ENCODE measurements at places on chromosomes 2 and 18.
A peak's percentile ranks its signal among the peaks of the same experiment; 100 is the strongest.

DNA sequence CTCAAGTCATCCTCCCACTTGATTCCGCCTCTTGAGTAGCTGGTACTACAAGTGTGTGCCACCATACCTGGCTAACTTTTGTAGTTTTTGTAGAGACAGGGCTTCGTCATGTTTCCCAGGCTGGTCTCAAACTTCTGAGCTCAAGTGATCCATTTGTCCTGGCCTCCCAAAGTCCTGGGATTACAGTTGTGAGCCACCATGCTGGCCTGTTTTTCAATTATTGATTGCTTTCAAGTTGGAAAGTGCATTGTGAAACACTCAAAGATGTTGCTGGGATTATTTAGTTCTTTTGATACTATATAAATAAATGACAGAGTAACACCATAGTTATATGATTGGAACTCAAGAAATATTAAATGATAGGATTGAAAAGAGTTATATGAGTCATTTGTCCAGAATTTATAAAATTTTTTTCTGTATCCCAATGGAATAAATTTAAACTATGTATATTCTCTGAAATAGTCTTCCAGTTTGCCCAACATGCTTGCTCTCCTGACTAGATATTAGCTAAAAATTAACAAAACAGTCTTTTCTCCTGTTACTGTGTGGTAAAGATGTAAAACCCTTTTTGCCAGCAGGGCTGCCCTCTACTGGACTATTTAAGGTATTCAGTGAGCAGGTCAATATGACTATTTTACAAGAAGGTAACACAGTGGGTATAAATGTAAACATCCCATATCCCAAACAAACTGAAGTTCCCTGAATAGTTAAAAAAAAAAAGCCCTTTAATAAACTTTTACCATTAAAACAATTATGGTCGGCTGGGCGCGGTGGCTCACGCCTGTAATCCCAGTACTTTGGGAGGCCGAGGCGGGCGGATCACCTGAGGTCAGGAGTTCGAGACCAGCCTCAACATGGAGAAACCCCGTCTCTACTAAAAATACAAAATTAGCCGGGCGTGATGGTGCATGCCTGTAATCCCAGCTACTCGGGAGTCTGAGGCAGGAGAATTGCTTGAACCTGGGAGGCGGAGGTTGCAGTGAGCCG lies 42.7 kb downstream of the ACSL3 start:
- no peak for DNase-seq
- no peak overlapping the region for H3K4me3 ChIP-seq
- H3K27ac ChIP-seq, result no peak overlapping the region
- no peaks in the 10 kb centered on the region for H3K27me3 ChIP-seq
- peaks cover 11% of the 10 kb centered on the region for H3K4me1 ChIP-seq
- H3K36me3 ChIP-seq, result peaks cover 9% of the 10 kb centered on the region

DNA sequence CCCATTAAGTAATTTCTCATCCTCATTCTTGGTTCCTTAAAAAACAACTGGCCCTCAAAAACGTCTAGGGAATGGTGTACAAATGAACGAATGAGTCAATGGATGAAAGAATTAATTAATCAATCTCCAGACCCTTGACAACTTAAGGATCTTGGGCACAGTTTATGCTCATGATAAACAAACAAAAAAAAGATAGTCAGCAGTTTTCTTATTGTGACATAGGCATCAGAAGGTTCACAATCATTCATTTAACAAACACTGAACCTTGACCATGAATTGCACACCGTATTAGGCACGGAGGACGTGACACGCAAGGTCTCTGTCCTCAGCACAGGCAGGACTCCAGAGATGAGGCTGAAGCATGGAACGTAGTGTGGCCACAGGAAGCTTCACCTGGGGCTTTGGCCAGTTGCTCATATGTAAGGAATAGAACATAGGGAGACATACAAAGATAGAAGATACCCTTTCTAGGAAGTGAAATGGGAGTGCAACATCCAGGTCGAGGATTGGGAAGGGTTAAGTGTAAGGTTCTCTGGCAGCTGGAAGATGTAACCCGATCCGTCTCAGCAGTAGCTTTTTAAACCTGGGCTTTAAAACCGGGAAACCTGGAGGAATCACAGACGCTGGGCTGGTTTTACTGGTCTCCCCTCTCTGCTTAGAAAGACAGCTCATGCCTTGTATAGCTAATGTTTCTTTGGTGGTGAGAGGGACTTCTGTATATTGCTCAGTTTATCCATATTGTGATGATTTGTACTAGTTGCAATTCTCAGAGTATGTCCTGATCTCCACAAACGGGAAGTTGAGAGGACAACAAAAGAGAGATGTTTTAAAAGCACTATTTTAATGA lies 8.9 kb upstream of the LTBP1 start:
- H3K36me3 ChIP-seq, result no peaks in the 10 kb centered on the region
- no peak for DNase-seq
- no peaks in the 10 kb centered on the region for H3K4me1 ChIP-seq
- H3K4me3 ChIP-seq, result no peak overlapping the region
- peaks cover 17% of the 10 kb centered on the region for H3K27me3 ChIP-seq

GRCh38 chr2:109317471-109318095 lies 188.6 kb downstream of the SH3RF3 start:
- H3K27me3 ChIP-seq, result peaks cover 23% of the 10 kb centered on the region
- H3K36me3 ChIP-seq, result no peaks in the 10 kb centered on the region
- peaks cover 9% of the 10 kb centered on the region for H3K4me1 ChIP-seq
- H3K27ac ChIP-seq, result no peak overlapping the region
- no peak for DNase-seq

- no peak for DNase-seq
- H3K4me1 ChIP-seq, result no peaks in the 10 kb centered on the region
Measured at GRCh38 chr18:50619861-50620275, 60.0 kb downstream of the MAPK4 start.

- no peak for DNase-seq
- H3K27me3 ChIP-seq, result no peaks in the 10 kb centered on the region
- H3K4me1 ChIP-seq, result no peaks in the 10 kb centered on the region
- no peak overlapping the region for H3K4me3 ChIP-seq
Measured at GRCh38 chr18:10081492-10081891, 167.7 kb downstream of the VAPA start.

DNA sequence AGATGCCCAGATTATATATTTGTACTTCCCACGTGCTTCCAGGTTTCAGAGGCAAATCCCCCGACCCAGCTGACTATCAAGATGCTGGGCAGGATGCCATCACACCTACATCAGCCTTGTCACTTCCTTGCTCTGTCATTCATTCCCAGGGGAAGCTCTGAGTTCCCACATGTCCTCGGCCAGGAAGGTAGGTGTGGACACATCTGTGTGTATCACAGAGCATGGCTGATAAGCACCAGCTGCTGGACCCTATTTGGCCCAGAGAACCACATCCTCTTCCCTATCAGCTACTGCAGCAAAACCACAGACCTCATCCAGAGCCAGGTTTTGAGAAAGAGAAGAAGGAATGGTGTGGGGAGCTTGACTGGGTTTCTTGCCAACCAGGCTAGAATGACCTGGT lies 31.9 kb upstream of the ITGA6 start:
- no peaks in the 10 kb centered on the region for H3K4me1 ChIP-seq
- H3K27me3 ChIP-seq, result peaks cover 14% of the 10 kb centered on the region
- no peak overlapping the region for H3K4me3 ChIP-seq
- DNase-seq, result no peak
- no peaks in the 10 kb centered on the region for H3K36me3 ChIP-seq
- H3K27ac ChIP-seq, result no peak overlapping the region

DNA sequence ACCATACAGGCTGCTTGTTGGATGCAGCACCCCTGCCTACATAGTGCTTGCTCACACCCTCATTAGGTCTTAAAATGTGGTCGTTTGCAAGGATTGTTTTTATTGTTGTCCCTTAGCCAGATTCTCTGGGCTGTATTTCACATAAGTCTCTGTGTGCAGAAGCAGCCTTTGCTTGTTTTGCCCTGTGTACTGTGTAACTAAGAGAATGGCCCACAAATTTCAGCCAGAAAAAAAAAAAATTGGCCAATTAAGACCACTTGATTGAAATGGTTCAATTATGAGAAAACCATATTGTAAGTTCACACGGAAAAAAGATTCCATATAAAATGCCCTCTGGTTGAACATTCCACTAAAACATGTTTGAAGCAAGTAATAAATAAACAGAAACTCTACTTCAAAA lies 377.1 kb upstream of the SOX11 start:
- H3K27ac ChIP-seq, result no peak overlapping the region
- no peaks in the 10 kb centered on the region for H3K27me3 ChIP-seq

- H3K27ac ChIP-seq, result no peak overlapping the region
- no peaks in the 10 kb centered on the region for H3K36me3 ChIP-seq
- H3K27me3 ChIP-seq, result peaks cover 2% of the 10 kb centered on the region
- H3K4me1 ChIP-seq, result no peaks in the 10 kb centered on the region
- no peak for DNase-seq
Measured at GRCh38 chr2:73685764-73686438, 43.7 kb upstream of the NAT8 start.

DNA sequence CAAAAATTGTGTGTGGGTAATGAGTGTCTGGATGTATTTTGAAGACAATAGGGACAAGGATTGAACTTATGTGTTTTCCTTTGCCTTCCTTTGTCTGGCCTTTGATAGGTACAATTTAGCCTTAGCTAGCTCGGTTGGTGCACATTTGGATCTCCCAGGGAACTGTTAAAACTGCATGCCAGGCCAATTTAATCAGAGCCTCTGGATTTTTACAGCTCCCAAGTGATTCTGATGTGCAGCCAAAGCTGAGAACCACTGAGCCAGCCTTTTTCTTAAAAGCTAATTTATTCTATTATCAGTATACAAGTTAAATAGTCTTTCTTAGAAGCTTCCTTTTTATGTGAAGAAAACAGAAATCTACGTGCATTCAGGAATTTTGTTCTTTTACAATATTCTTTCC lies 25.0 kb downstream of the PLEK start:
- H3K27me3 ChIP-seq, result peaks cover 48% of the 10 kb centered on the region
- H3K36me3 ChIP-seq, result no peaks in the 10 kb centered on the region
- DNase-seq, result no peak
- H3K27ac ChIP-seq, result no peak overlapping the region
- H3K4me1 ChIP-seq, result peaks cover 31% of the 10 kb centered on the region

GRCh38 chr2:212977152-212977551 lies 174.3 kb downstream of the IKZF2 start:
- no peak overlapping the region for H3K4me3 ChIP-seq
- peaks cover 18% of the 10 kb centered on the region for H3K27me3 ChIP-seq
- peaks cover 24% of the 10 kb centered on the region for H3K4me1 ChIP-seq
- peaks cover 3% of the 10 kb centered on the region for H3K36me3 ChIP-seq
- no peak for DNase-seq

DNA sequence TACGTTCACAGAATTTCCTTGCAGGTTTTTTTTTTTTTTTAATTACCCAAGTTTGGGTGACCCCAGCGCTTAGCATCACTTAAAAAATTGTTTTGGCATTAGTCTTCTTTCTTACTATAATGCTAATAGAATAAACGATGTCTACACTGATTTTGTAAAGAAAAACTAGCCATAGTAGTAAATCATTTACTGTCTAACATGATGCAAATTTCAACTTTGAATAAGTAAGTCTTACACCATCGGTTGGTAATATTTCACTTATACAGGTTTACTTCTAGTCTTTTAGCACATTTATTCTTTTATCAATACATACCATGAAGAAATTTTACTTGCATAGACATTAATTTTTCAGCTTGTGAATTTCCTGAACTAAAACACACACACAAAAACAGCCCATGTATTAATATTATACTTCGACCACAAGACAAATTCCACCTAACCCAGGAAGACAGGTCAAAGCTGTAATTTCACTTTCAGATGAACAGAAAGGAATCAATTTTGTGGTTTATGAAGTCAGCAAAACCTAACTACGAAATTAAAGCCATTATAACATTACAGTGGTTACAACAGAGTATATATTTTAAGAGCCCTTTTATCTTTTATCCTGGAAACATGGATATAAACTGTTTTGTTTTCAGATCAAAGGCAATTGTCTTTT lies 1.9 kb downstream of the YES1 start:
- H3K4me1 ChIP-seq, result peaks cover 74% of the 10 kb centered on the region
- peak overlapping the region; percentile 70 for H3K27ac ChIP-seq
- peaks cover 15% of the 10 kb centered on the region for H3K36me3 ChIP-seq
- H3K27me3 ChIP-seq, result no peaks in the 10 kb centered on the region
- DNase-seq, result no peak

GRCh38 chr2:198478361-198478760 lies 674.0 kb downstream of the PLCL1 start:
- H3K36me3 ChIP-seq, result no peaks in the 10 kb centered on the region
- no peak for DNase-seq
- no peaks in the 10 kb centered on the region for H3K27me3 ChIP-seq
- H3K4me3 ChIP-seq, result no peak overlapping the region
- no peaks in the 10 kb centered on the region for H3K4me1 ChIP-seq

DNA sequence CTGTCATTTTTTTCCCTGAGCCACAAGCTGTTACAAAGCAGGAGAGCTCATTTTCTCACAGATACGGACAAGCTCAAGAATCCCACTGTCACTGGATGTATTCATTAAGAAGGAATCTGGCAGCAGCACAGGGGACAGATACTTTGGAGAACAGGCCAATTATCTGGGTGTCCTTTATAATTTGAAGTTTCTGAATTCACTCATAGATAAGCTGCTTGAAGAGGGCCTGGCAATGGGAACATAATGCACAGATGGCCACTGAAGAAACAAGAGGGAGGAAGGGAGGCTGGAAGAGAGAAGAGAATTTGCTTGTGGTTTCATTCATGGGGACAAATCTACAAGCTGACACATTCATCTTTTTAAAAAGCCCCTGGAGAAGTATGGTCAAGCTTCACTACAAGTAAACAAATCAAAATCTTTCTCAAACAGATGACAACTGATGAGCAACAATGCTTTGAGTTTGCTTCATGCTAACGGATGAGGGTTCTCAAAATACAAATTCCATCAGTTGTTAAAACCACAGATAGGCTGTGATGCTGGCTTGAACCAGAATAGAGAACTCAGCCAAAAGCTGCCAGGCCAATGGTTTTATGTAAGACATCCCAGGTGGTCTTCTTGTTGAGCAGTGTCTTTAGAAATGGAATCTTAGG lies 11.9 kb downstream of the BCL2 start:
- no peak overlapping the region for H3K27ac ChIP-seq
- no peaks in the 10 kb centered on the region for H3K27me3 ChIP-seq
- H3K4me1 ChIP-seq, result peaks cover 69% of the 10 kb centered on the region
